ENCODE measurements at places on chromosomes 6 and 20.

DNA sequence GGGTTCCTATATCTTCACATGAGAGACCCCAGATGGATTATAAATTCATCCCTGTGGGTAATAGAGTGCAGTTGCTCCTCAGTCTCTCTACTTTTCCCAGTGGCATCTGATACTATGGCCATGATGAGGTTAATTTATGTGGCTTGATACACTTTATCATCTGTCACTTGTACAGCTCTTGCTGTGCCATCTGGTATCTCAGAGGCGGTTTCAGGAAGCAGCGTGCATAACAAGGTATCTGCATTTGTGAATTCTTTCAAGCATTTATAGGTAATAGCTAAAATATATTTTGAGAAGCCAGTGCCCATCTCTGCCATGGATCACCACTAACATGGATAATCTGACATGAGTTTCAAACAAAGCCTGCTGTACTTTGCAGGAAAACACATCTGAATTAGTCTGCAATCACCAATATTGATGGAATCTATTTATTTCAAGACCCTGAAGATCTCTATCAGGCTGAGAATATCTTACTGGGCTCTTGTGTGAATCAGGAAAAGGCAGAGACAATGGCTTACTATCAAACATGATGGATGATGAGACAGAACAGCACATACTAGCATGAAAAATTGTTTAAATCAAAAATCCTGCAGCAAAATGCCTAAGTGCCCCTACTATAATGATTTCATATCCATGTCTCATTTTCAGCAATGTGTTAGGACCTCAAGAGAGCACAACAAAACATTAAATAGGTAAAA is 548.7 kb upstream of the MAP3K7 start:
- DNase-seq = no peak

GRCh38 chr20:6142348-6142993 is 19.6 kb upstream of the FERMT1 start:
- DNase-seq = peak; percentile 72

DNA sequence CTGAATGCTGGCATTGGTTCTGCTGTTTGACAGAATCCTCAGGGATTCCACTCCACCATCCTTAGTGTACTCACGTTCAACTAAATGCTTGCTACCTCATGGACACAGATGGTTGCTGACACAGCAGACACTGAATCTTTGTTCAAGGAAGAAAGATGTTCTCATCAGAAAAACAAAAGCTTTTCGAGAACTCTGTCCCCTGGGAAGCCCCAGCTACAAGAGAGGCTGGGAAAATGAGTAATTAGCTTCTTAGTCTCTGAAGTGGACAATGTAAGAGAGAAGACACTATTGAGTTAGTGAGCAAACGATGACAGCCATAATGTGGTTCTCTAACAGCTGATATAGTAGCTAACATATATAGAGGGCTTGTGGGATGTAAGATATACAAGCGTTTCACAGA is 30.9 kb upstream of the ENPP5 start:
- no peak for DNase-seq

DNA sequence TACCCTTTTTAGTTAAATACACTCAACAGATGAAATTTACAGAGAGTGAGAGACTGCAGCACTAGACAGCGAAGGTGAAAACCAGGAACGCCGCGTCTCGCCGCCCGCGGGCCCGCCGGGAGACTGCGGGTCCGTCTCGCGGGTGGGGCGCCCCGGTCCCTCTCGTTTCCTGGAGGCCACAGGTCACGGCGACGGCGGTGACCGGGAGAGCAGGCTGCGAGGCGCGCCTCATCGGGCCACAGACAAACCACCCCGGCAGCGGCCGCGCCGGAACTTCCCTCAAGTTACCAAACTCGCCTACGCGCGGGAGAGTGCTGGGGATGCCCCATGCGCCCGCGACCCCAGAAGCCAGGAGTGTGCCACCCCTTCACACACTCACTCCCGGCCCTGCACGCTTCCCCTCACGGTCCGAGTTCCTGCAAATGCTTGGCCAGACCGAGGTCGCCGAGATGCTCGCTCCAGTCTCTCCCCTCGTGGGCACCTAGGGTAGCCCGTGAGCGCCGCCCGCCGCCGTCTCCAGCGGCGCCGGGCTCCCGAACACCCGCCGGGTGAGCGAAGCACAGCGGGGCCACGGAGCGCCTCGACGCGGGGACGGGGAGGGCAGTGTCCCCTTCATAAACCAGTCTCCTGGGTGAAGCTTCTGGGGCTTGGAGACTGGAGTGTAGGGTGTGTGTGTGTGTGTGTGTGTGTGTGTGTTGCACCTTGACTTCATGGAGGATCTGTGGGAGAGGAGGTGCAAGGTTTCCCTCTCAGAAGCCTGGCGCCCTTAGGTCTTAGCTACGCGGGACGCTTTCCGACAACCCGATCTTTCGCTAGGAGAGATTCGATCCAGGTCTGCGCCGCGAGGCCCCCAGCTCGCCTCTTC is 1.4 kb downstream of the BACH2 start:
- peak; percentile 60 for DNase-seq

DNA sequence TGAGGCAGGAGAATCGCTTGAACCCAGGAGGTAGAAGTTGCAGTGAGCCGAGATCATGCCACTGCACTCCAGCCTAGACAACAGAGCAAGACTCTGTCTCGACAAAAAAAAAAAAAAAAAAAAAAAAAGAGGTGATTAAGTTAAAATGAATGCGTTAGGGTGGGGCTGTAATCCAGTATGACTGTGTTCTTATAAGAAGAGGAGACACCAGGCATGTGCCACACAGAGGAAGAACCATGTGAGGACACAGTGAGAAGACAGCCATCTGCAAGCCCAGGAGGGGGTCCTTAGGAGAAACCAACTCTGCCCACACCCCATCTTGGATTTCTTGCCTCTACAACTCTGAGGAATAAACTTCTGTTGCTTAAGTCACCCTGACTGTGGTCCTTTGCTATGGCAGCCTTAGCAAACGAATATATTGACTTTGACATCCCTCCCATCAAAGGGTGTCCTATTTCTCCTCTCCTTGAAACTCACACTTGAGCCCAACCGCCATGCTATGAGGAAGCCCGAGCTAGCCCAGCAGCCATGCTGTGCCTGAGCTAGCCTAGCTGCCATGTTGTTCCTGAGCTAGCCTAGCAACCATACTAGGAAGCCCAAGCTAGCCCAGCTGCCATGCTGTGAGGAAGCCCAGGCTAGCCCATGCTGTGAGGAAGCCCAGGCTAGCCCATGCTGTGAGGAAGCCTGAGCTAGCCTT is 15.8 kb upstream of the PPP1R16B start:
- DNase-seq = no peak

DNA sequence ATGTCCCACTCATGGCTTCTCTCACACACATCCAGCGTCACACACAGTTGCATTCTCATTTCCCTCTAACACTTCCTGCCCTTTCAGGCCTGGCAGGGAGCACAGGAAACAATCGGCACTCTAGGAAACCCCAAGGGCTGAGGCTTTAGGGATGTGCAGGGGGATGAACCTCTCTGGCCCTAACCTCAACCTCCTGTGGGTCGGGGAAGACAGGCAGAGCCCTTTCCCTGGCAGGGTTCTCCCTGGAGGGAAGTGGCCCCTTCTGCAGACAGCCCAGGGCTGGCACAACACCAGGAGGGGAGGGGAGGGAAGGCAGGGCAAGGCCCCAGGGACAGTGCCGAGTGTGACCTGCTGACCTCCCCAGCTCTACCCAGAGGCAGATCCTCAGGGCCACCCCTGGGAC is 2.7 kb downstream of the TEAD3 start:
- no peak for DNase-seq

- DNase-seq = no peak
Observed at GRCh38 chr6:114559419-114559818, 216.6 kb upstream of the HS3ST5 start.

GRCh38 chr6:164078532-164079274 is 664.2 kb downstream of the QKI start:
- no peak for DNase-seq

GRCh38 chr6:103979308-103979707 is 880.4 kb downstream of the HACE1 start:
- no peak for DNase-seq

All from RPMI8226 (cell line).